Activated T-helper 1 cell treated with anti-CD3 and anti-CD28 coated beads, Interleukin-12 subunit alpha, Interleukin-12 subunit beta, Interleukin-2, Interleukin-4 antibody, amounts not matched to agents 30 ng/mL and 10 ng/mL and 1 ng/mL, durations not matched to agents 14 hours and 24 hours and 36 hours (primary cell): ENCODE measurements at places on chromosomes 11 and 22.

GRCh38 chr11:92225568-92226330 lies 1.1 kb downstream of the FAT3 start:
- no peak for DNase-seq

- DNase-seq: no peak
Observed at GRCh38 chr11:93225662-93226061, 27.9 kb upstream of the SLC36A4 start.

GRCh38 chr11:70324376-70325115 lies 54.1 kb downstream of the PPFIA1 start:
- DNase-seq: no peak

- DNase-seq: no peak
Observed at GRCh38 chr11:117232911-117233409, 489 bp downstream of the RNF214 start.

DNA sequence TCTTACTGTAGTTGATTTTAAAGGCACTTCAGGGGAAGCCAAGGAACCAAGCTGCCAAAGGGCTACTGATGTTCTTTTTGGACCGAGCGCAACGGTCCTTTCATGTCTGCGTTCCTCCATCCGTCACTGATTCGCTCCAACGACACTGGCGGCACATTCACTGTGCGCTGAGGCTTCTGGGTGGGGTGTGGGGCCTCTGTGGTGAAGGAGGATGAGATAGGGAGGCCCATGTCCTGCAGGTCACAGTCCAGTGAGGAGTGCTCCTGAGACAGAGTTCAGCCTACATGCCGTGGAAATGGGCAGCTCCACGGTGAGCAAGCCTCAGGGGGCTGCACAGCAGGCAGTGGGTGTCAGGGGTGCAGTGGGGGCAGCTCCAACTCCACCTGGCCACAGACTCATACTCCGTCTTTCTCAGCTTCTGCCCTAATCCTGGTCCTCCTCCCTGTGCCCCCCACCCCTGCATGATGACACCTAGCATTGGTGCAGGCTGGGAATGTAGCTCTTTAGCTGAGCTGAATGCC lies 87.8 kb upstream of the SHANK2 start:
- DNase-seq: no peak

DNA sequence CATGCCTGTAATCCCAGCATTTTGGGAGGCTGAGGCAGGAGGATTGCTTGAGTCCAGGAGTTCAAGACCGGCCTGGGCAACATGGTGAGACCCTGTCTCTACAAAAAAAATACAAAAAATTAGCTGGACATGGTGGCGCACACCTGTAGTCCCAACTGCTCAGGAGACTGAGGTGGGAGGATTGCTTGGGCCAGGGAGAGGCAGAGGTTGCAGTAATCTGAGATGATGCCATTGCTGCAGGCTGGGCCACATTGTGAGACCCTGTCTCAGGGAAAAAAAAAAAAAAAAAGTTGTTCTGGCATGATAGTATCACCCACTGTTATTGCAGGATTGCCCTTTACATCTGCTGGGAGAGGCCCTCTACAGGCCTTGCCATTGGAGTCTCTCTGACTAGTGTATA lies 18.4 kb downstream of the ATXN10 start:
- DNase-seq: no peak

DNA sequence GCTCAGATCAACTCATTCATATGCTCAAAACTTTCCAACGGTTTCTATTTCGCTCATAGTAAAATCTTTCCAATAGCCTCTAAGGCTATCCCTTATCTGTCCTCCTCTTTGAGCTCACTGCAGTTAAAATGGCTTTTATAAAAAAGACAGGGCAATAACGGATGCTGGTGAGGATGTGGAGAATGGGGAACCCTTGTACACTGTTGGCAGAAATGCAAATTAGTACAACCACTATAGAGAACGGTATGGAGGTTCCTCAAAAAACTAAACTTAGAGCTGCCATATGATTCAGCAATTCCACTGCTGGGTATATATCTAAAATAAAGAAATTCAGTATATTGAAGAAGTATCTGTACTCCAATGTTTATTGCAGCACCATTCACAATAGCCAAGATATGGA lies 345.6 kb downstream of the DLG2 start:
- no peak for DNase-seq

DNA sequence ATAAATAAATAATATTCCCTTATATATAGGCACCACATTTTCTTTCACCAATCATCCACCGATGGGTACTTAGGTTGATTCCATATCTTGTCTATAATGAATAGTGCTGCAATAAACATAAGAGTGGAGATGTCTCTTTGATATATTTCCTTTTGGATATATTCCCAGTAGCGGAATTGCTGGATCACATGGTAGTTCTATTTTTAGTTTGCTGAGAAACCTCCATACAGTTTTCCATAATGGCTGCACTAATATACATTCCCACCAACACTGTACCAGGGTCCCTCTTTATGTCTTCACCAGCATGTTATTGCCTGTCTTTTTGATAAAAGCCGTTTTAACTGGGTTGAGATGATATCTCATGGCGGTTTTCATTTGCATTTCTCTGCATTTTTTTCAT lies 23.6 kb downstream of the PAMR1 start:
- DNase-seq: no peak
